ENCODE measurements at places on chromosomes 11 and 22.

DNA sequence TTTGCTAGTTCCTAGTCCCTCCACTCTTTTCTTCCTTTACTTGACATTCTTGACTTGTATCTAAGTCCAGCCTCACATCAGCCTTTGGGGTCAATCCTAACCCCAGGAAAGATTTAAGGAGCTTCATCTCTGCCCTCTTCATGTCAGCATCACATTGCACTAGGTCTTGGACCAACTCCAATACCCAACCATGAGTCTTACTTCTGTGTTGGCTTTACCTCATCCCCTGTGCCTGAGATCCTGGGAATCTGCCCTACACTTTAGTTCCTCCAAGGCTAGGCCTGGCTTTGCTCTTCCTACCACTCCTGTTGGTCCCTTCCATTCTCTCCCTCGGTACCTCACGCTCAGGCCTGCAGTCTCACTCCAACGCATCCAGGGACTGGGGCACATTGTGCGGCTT, 117.0 kb downstream of the SLC1A2 start:
- no peak for DNase-seq

GRCh38 chr22:23207729-23208393, 27.6 kb downstream of the BCR start:
- DNase-seq: peak; percentile 92

DNA sequence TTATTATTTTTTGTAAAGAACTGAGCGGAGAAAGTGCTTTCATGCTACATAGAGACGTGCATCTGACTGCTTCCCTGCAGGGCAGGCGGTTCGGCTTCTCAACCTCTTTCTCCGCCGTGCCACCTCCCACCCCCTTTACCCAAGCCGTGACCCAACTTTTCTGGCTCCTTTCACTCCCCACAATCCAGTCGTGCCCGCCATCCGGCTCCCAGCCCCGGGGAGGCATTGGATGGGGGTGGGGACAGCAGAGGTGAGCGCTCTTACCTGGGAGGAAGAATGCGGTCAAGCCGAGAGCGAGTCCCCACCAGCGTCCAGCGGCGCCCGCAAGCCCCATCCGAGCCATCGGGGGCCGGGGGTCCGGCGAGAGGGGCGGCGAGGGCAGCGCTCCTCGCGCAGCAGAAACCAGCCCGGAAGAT, 781 bp downstream of the NECTIN1 start:
- peak; percentile 14 for DNase-seq

DNA sequence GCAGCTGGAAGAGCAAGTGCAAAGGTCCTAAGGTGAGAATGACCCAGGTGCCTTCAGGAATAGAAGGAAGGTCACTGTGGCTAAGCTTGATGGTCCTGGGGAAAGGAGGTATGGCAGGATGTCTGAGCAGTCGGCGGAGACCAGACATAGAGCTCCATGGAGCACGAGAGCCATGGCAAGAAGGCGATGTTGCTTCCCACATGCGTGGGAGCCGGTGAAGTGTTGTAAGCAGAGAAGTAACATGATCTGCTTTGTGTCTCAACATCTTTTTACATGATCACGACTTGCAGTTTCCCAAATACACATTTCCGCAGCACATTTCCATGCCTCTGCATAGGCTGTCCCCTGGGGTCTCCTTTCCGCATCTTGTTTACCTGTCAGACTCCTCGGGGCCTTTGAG, 231.9 kb downstream of the KIRREL3 start:
- DNase-seq: no peak

DNA sequence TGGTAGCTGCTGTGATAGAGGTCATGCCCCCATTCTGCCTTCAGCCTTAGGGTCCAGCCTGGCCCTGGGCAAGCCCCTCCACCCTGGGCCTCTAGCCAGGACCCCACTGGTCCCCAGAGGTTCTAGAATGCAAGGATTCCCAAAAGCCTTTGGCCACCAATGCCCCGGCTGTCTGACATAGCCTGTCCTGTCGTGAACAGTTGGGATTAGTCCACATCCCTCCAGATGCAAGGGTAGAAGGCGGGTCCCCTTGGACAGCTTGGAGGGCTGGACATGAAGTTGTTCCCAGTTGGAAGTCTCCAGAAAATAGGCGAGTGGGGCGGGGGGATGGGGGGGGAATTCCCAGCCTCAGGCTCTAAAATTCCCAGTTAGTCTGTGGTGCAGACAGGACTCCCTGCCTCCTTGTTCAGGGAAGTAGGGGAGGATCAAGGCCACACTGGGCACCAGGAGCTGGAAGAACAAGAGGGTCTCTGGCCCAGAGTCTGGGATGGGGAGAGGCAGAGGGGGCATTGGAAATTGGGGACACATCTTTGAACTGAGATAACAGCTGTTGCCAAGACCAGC, 5.2 kb upstream of the ADORA2A start:
- no peak for DNase-seq

- no peak for DNase-seq
Observed at GRCh38 chr22:46830841-46831240, 68.4 kb downstream of the TBC1D22A start.

DNA sequence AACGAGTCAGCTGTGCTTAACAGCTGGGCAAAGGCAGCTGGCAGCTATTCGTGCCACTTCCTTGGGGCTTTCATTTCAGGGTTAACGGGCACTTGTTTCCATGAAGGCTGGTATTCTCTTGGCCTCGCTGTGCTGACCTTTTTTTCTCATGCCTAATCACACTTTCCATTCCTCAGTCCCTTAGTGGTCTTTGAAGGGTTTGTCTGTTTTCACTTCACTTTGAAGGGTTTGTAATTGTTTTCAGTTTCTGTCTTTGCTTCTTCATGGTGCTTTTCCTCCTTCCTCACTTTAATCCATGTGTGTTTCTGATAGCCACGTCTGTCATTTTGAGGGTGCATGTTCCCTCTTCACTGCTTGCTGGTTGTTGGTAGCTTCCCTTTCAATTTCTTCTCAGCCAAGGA, 24.6 kb downstream of the PPIL2 start:
- DNase-seq: no peak

- no peak for DNase-seq
Observed at GRCh38 chr11:72241291-72241781, 2.6 kb downstream of the PHOX2A start.

DNA sequence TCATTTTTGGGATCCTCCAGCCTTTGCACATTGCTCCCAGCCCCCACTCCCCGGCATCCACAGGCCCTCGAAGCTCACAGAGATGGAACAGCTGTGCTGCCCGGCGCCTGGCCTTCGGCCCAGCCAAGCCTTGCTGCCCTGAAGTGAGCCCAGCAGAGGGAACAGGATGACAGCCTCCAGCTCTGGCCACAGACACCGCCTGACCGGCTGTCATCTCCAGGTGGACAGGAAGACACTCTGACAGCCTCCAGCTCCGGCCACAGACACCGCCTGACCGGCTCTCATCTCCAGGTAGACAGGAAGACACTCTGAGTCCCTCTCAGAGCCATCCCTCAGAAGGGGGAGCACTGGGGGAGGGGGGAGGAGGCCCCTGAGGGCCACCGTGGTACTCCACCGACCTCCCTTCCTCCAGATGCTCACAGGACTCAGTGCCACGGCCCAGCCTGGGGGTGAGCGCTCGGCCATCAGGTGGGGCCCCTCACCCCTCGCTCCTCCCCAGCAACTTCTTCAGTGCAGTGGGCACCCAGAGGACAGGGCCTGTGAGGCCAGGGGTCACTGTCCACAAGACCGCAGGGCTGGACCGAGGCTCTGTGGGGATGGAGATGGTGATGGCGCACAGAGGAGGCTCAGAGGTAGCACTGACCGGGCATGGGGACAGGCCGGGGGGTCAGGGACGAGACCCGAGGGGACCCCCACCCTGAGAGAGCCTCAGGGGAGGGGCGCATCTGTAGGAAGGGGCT, 58.6 kb downstream of the BRD1 start:
- no peak for DNase-seq

DNA sequence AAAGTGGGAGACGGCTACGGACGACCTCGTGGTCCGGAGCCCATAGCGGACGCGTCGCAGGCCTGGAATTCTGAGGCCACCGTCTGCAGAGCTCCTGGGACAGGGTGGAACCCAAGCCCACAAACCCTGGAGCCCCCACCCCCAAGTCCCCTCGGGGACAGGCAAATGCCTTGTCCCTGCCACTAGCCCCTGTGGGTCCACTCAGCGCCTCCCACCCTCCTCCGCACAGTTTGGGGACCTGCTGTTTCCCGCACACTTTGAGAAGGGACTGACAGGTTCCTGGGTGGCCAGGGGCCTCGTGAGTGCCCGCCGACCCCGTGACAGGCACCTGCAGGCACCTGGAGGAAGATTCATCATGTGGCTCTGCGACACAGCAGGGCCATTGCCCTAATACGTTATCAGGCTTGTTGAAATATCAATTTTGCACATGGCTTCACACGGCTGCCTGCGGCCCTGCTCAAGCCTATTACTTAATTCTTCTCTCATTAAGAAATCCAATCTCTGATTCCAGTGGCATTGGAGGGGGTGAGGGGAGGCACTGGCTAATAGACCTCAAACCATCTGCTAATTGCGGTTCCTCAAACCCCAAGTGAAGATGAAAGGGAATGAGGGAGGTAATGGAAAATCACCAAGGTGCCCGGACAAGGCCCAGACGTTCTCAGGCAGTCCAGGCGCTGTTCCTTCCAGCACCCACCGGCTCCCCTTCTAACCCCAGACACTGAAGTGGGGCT, 672.5 kb downstream of the BRD1 start:
- no peak for DNase-seq

GRCh38 chr11:15484398-15484797, 369.7 kb downstream of the INSC start:
- no peak for DNase-seq

DNA sequence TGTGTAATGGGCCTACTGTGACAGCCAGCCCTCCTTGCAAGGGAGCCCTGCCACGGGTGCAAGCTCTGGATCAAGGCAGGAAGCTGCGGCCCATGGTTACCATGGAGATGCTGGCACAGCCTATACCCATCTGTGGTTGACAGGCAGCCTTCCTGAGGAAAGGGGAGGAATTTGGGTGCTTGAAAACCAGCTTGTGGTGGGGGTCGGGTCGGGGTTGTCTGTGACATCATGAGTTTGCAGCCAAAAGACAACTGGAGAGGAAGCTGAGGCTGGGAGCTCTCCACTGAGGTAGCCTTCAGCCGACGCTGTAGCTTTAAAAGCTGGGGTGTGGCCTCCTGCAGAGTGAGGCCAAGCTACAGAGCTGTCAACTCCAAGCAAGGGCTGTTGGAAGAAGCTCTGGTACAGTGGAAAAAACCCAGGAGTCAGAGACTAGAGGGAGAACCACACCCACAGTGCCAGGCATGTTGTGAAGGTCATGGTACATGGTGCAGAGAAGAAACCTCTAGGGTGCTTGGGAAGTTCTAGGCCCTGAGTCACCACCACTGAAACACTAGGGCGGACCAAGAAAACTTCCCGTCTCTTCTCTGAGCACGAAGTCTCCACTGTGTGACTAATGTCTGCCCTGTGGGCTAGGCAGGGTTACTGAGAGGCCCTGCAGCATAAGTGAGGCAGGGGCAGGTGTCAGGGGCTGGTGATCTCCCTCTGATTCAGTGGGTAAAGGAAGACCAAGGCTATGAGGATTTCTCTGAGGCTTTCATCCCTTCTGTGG, 10.8 kb upstream of the LDHA start:
- DNase-seq: peak; percentile 16
